ENCODE measurements at places on chromosomes 1 and 21.

- DNase-seq, result no peak
Observed at GRCh38 chr1:82139751-82140468, 339.2 kb downstream of the ADGRL2 start.

DNA sequence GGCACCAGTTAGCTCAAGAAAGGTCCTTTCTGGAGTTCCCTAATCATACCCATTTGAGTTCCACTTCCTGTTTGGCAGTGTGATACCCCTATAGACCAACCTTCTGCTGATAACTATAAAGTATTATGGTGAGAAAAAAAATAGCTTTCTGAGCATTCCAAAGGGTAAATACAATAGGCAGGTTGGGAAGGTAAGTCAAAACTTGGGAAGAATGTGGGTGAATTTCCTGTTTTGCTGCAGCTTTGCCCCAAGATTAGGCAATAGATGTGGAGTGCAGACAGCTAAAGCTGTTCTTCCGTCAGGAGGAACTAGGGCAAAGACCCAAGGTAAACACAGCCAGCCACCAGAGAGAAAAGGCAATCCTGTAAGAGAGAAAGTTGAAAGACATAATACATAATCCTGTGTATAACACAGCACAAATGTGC is 49.9 kb upstream of the GUCA2A start:
- DNase-seq, result no peak

- no peak for DNase-seq
Observed at GRCh38 chr1:232769733-232770132, 35.5 kb upstream of the MAP10 start.

GRCh38 chr1:164716992-164717703 is 158.2 kb downstream of the PBX1 start:
- DNase-seq, result peak; percentile 22

- no peak for DNase-seq
Observed at GRCh38 chr1:82542766-82543165, 742.0 kb downstream of the ADGRL2 start.

- DNase-seq, result no peak
Observed at GRCh38 chr1:172723251-172723650, 64.3 kb downstream of the FASLG start.

DNA sequence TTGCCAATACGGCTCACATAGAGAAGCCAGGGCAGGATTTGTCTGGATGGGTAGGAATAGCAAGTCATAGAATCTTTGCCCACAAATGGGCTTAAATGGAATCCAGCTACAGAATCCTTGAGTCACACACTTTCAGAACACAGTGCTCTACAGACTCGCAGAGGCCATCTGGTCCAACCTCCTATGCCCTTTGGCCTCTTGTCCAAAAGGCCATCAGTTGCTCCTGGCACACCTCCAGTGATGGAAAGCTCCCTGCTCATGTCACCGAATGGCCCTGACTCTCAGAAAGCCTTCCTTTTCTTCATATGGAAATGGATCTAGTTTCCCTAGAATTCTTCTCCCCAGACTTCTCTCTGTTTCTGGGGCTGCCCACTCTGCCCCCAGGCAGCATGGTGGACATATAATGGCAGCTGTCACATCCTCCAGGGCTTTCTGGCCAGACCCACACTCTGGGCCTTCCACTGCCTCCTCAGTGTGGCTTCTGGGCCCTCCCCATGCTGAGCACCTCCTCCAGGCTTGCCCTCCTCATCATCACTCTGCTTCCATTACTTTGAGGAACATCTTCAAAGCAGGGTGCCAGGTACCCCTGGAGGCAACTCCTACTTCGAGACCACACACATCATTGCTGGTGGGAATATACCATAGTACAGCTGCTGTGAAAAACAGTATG is 33.6 kb upstream of the TRABD2B start:
- no peak for DNase-seq

Data from trophoblast cell (in vitro differentiated cells and primary cell).